ENCODE measurements at places on chromosomes 5 and 9.

DNA sequence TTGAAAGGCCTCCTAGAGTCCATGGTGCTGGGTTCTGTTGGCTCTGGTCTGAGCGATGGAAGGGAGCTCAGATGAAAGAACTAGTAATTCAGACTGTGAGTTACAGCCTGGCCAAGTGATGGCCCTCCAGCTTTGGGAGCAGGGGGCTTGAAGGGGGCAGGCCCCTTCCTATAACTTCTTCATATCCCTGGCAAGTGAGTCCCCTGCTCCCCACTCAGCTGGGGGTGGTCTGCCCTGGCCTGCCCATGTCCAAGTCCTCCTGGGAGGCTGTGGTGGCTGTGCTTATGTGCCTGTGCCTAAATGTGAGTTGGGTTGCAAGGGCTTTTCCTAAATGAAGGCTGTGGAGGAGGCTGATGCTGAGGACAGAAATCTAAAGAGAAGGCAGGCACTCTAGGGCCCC lies 80.1 kb downstream of the MACROH2A1 start:
- no peak for DNase-seq

- DNase-seq = no peak
Measured at GRCh38 chr5:140869555-140869886, 764 bp downstream of the PCDHA11 start.

DNA sequence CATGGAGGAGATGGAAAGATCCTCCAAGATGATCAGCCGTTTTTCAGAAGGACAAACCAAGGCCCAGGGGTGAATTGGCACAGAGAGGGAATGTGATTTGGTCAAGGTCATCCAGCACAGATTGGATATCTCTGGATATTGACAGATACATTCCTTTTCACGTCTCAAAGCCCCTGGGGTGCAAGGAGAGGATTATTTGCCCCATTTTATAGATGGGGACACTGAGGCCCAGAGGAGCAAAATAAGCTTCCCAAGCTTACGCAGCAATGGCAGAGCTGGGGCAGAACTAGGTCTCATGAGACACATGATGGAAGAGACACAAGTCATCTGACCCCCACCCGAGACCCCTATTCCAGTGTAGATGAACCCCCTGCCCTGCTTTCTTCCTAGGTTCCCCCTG lies 895 bp upstream of the PDGFRB start:
- DNase-seq = no peak

DNA sequence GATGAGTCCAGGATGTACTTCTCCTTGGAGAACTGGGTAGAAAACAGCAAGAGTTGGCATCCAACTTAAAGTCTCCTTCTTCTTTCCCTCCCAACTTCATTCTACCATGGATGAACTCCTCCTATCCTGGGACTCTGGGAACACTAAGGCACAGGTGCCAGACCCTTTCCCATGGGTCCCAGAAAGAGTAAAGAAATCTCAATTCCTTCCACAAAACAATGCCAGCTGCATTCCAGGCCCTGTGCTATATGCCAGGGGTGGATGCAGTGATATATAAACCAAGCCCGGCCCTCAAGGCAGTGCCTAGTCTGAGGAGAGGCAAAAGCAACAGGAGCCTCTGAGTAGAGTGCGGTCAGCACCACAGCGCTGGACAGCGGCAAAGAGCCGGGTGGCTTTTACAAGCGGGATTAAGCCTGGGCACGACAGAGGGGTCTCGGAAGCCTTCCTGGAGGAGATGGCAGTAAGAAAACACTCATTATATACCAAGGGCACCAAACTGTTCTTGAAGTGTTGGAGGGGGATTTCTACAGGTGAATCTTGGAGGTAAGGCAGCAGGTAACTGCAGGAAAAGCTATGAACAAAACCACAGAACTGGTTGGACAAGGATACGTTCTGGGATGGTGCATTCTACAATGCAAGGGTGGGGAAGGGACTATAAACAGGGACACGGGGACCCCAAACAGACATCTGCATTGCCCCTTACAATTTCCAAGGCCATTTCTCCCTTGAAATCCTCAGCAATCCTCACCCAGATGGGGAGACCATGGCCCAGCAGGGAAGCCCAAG lies 16.4 kb upstream of the TOR2A start:
- DNase-seq = no peak

DNA sequence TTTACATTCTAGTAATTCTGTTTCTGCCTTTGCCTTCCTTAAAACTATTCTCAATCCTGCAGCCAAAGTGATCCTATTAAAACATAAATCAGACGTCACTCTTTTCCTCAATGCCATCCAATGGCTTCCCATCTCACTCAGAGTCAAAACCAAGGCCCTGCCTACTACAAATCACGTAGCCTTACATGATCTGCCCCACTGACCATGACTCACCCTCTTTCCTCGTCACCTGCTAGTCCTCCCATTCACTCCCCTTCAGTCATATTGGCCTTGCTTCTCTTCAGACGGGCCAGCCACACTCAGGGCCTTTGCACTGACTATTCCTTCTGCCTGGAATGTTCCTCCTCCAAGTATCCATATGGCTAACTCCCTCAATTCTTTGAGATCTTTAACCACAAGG lies 39.0 kb upstream of the DMXL1 start:
- no peak for DNase-seq

GRCh38 chr9:127844821-127845359 lies 9.6 kb downstream of the ENG start:
- no peak for DNase-seq
